T47D (cell line): ENCODE measurements at places on chromosomes 11 and 22.

DNA sequence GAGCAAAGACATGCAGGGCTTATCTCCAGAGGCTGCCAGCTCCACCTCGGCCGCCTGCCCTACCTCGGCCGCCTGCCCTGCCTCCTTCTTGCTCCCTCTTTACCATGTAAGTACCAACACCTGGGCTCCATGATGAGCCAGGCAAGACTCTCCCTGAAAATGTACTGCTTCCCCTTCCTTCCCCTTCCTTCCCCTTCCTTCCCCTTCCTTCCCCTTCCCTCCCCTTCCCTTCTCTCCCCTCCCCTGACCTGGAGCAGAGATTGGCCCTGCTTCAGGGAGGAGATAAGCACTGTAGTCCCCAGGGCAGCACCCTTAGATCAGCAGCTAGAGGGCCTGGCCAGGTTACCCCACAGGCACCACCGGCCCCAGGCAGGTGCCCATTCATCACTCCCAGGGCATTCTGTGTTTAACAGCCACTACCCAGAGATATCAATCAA lies 25.4 kb upstream of the ADORA2A start:
- DNase-seq: no peak

DNA sequence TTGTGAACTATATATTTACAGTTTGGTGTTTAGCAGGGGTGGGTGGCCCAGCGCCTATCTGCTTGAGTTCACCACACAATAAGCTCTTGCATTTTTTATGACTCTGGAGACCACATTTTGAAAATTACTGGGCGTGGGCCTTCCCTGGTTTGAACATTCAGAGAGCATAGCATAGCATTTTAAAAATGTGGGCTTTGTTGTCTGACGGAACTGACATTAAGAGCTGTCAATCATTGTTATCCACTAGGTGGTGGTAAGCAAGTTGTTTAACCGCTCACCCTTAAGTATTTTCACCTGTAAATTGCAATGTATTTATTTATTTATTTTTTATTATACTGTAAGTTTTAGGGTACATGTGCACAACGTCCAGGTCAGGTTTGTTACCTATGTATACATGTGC lies 1.0 kb downstream of the NLRP14 start:
- no peak for DNase-seq

GRCh38 chr11:35823742-35824298 lies 120.0 kb upstream of the LDLRAD3 start:
- no peak for DNase-seq

DNA sequence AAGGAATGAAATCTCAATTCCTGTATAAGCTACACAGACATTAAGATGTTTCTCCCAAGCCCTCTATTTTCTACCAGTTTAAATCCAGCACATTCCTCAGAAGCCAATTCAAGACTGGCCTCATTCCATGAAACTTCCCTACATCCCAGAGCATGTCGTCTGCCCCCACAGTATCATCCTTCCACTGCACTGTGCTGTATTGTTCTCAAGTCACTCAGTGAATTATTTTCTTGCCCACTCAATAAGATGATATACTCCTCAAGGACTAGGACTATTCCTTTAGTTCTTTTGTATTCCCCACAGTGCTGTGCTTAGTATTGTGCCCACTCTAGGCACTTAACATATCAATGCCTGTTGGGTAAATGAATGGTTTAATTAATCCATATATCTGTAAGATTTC lies 203.1 kb upstream of the BLID start:
- no peak for DNase-seq

DNA sequence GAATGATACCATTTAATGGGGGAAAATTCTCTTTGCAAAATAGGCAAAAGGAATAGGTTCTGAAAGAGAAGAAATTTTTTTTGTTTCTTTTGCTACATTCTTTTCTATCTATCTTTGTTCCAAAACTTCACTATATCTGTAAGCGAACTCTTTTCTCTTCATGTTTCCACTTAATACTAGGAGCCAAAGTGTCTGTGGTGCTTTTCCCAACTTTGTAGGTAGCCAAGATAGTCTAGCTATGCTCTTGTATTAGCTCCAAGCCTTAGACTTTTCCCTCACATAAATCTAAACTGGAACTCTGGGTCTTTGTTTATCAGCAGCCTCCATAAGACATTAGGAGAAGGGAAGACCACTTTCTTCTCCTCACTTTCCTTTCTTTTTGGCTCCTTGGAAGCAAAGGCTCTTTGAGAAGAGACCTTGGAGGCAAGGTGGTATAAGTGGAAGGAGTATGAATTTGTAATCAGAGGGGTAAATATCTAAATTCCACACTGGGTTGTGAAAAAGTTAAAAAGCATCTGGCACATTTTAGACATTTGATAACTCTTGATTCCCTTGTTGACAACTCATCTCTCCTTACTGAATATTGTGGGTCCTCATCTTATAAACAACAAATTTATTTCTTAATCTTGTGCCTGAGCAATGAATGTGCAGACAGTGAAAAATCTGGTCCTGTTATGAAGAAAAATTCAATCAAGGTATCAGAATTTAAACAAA lies 130.0 kb downstream of the EHF start:
- DNase-seq: no peak

GRCh38 chr22:38461414-38462081 lies 6.3 kb upstream of the KDELR3 start:
- peak; percentile 64 for DNase-seq

GRCh38 chr11:43772733-43773132 lies 92.2 kb downstream of the HSD17B12 start:
- no peak for DNase-seq

DNA sequence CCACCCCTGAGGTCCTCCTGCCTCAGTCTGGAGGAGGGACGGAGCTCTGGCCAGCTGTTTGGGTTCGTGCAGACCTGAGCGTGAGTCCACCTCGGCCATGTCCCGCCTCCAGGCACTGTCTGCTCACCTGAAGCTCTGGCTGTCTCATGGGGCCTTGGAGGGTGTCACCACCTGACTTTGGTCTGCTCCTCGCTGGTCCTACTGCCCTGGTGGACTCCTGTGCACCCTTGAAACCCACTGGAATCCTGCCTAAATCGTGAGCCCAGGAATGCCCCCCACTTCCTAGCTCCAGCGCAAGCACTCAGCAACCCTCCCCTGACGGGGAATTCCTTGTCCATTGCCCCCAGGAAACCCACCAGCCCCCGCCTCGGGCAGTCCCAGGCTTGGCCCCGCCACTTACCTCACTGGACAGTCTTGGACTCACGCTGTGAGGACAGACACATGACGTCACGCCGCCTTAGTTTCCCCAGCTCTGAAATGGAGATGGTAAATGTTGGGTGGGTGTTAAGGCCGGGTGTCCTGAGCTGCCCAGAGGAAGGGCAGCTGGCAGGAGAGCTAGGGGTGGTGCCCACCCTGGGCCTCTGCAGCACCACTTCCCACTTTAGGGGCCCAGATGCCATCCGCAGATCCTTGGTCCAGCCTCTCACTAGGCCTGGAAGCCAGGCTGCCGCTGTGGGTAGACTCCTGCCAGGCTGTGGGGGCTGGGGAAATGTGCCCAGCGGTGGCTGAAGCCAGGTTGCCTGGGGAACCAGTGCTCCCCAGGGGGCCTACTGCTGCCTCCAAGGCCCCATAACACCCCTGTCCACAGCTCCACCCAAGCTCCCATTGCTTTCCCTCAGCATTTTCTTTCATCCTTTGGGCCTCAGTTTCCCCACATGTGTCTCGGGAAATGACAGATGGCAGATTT lies 18.2 kb upstream of the TBX1 start:
- no peak for DNase-seq

GRCh38 chr11:112196519-112197087 lies 21.3 kb downstream of the BCO2 start:
- no peak for DNase-seq

- DNase-seq: peak; percentile 10
Observed at GRCh38 chr22:34111210-34111824, 191.0 kb upstream of the LARGE1 start.

DNA sequence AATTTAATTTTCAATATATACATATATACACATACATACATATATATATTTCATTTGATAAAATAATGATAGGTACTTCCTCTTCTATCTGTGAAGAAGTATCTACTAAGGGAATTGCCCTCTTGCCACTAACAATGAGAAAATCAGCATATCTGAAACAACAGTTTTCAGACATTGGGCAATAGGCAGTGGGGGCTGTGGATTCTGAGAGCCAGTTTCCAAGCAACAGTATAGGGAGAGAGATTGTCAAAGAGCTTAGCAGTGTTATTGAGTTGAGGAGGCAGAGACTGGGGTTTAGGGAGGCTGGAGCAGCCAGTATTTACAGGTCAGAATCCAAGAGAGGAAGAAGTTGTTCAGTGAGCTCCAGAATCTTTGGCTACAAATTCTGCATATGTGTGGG lies 119.3 kb downstream of the ARFGAP2 start:
- DNase-seq: no peak

DNA sequence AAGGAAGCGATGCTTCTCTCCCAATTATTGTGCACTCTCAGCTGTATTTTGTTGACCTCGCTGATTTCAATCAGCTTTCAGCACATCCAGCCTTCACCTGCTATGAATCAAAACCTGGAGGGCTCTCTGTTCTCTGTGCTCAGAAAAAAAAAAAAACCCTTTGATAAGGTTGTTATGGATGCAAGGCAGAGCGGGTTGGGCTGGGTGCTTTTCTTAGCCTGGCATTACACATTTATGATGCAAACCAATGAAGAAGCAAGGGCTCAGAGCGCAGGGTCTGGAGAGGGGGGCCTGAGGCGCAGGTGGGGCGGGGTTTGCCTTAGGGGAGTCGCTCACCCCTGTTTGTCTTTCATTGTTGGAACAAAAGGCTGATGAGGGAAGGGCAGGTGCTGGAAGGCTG lies 86.0 kb upstream of the CADM1 start:
- no peak for DNase-seq

- DNase-seq: no peak
Observed at GRCh38 chr11:35347173-35347878, 72.0 kb downstream of the SLC1A2 start.

DNA sequence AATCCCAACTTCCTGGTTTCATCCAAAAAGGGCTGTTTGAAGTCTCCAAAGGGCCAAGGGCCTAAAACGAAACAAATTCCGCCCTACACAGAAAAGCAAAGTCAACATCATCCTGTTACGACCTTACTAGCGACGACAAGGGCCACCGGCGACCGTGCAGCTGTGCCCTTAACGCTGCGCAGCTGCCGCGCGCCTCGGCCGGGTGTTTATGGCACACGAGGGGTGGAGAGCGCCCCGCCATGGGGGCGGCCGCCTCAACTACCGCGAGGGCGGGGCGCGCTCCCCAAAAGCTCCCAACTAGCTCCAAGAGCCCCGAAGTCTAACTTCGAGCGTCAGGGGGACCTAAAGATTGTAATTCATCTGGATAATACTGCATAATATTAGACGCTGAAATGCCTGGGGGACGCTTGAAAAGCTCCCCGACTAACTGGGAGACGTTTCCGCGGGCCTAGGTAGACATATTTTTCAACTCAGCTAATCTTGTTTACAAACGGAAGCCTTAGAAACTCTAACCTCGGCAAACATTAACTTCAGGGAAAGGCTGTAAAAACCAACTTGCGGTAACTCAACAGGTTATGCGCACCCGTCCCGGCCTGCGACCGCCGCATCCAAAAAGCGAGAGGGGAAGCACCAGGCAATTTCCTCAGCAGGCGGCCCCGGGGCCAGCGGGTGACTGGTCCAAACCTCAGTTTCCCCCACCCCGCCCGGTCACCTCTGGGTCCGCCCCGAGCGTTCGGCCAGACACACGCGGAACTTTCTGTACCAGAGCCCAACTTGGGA lies 694 bp downstream of the TMEM123 start:
- peak; percentile 49 for DNase-seq

DNA sequence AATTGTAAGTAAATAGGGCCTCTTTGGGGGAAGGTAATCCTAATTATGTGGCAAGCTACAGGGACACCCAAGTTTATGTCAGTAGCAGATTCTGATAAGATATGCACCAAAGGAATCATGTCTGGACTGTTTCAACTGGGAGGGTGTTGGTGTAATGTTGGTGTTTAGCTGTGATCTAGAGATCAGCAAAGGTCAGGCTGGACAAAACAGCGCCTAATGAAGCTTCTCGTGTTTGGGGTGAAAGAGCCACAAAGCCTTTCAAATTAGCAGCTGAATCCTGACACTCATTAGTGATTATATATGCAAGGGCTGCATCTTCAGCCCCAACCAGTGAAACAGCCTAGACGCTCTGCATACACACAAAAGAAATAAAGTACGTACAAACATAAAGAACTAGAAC lies 106.3 kb downstream of the MPPED2 start:
- no peak for DNase-seq

GRCh38 chr22:49756201-49756600 lies 71.5 kb downstream of the BRD1 start:
- no peak for DNase-seq

GRCh38 chr22:39985383-39986035 lies 9.2 kb upstream of the FAM83F start:
- DNase-seq: no peak

DNA sequence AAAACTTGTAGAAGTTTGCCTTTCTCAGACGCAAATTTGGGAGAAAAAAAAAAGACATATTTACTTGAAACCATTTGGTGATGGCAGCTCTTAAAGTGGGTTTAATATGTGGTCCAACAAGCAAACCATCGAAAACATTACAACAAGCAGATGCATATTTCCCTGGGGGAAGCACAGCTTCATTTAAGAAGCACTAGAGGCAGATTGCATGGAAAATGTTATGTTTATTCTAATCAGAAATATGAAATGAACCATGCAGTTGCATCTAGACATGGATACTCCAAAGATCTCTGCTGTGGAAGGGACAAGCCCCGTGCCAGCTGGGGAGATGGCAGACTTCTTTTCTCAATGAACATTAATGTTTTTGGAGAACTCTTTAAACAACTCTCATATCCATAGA lies 57.4 kb upstream of the PARVA start:
- DNase-seq: no peak

DNA sequence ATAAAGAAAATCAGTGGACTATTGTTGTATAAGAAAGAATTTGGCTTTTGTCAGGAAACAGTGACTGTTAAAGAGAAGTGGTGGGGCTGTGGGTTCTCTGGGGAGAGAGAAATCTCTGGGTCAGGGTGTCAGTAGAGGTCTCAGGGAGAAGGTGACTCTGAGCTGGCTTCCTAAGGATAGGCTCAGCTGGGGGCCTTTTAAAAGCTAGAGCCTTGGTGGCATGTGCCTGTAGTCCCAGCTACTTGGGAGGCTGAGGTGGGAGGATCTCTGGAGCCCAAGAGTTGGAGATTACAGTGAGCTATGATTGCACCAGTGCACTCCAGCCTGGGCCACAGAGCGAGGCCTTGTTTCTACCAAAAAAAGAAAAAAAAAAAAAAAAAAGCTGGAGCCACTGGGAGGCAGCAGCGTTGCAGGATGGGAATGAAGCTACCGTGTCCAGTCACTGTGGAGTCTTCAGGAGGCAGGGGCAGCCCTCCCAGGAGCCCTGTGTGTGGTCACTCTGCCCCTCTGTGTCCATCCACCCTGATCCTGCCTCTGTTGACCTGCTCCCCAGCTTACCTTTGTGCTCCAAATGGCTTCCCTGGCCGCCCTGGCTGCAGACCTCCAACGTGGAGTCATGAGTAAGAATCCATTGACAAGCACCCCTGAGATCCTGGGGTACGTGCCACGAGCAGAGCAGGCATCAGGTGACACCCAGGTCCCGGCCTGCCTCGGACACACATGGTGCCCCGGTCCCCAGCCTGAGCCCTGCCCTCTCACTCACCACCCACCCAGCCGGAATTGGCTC lies 5.4 kb upstream of the MIF start:
- peak; percentile 32 for DNase-seq
